ENCODE measurements at places on chromosomes 5 and 9.
A peak's percentile ranks its signal among the peaks of the same experiment; 100 is the strongest.

- no peak for DNase-seq
Observed at GRCh38 chr9:132026932-132027585, 52.6 kb downstream of the MED27 start.

- no peak for DNase-seq
Observed at GRCh38 chr9:27632254-27632653, 59.0 kb upstream of the C9orf72 start.

- no peak for DNase-seq
Observed at GRCh38 chr5:1324301-1324700, 20.6 kb downstream of the CLPTM1L start.

DNA sequence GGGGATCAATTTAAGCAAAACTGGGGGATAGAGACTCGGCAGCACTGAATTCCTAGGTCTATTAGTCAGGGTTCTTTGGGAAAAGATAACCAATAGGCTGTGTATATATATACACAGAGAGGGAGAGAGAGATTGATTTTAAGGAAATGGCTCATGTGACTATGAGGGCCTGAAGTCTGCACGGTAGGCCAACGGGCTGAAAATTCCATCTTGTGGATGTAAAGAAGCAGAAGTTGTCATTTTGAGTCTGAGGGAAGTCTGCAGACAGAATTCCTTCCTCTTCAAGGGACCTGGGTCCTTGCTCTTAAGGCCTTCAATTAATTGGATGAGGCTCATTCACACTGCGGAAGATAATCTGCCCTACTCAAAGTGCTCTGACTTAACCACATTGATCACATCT, 60.1 kb upstream of the ZNF622 start:
- no peak for DNase-seq

DNA sequence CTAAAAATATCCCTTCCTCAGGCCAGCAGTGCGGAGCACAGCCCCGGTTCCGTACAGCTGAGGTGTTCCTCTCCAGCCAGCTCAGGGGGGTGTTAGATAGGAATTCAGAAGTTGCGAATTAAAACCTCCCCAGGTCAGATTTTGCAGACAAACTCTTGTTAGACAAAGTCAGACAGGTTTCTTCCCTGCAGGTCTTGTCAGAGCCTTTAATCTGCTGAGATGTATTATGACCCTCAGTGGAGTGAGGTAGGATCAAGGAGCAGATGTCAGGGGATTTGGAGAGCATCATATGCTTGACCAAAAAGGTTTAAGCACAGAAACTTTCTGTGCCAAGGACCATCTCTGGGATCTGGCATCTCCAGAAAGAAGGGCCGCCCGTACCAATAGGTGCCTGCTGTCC, 60.1 kb downstream of the NTNG2 start:
- no peak for DNase-seq

DNA sequence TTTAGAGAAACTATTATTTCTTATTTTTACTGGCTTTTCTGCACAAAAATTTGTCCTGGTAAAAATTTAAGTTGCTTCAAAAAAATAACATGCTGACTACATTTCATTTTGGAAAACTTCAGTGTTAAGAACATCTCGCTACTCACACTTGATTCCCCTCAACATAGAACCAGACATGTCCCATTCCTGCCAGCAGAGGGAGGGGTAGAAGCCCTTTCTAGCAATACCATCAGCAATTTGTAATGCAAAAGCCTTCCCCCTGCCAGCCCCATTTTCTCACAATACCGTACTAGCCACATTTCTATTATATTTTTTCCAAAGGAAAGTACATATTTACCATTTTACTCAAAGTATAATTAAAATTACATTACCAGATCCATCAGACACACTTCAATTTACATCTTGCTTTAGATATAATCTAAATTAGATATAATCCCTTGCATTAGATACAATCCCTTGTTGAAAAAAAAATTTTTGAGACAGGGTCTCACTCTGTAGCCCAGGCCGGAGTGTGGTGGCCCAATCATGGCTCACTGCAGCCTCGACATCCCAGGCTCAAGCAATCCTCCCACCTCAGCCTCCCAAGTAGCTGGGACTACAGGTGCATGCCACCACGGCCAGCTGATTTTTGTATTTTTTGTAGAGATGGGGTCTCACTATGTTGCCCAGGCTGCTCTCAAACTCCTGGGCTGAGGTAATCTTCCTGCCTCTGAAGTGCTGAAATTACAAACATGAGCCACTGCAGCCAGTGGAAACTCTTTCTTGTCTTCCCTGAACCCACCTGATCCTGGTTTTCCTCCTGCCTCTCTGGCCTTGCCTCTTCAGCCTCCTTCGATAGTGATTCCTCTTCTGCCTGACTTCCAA, 39.6 kb upstream of the IDNK start:
- DNase-seq, result peak; percentile 33

DNA sequence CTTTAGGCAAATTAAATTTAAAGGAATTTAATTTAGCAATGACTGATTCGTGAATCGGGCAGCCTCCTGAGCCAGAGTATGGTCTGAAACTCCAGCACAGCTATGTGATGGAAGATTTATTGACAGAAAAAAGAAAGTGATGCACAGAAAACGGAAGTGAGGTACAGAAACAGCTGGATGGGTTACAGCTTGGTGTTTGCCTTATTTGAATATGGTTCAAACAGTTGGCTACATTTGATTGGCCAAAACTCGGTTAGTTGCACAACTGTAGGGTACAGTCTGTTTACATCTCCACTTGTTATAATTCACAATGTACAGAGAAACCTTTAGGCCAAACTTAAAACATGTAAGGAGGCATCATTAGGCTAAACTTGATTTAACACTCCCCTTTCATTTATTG, 1716.1 kb upstream of the C9orf72 start:
- no peak for DNase-seq

DNA sequence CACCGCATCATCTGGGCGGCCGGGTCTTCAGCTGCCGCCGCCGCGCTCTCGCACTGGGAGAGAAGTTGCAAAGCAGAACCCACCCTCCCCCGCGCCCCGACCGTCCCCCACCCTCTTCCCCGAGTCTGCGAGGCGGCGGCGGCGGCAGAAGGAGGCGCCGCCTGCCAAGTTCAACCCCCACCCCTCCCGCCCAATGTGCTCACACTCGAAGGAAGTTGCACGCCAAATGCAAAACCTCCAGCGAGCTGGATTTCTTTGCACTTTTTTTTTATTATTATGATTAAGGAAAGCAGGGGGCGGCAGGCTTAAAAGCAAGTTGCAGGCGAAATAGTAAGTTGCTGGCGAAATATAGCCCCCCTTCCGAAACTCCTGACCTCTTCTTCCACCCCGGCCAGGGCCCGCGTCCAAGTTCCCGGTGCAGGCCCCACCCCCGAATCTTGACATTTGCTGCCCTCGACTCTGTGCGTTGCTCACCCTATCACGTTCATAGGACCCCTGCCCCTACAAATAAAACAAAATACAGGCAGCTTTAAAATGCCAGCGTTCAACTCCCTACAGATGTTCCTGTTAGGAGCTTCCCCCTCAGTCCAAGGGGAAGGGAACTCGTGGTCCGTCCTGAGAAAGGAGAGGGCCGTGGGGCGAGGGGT, 1.1 kb upstream of the NR3C1 start:
- DNase-seq, result peak; percentile 76

DNA sequence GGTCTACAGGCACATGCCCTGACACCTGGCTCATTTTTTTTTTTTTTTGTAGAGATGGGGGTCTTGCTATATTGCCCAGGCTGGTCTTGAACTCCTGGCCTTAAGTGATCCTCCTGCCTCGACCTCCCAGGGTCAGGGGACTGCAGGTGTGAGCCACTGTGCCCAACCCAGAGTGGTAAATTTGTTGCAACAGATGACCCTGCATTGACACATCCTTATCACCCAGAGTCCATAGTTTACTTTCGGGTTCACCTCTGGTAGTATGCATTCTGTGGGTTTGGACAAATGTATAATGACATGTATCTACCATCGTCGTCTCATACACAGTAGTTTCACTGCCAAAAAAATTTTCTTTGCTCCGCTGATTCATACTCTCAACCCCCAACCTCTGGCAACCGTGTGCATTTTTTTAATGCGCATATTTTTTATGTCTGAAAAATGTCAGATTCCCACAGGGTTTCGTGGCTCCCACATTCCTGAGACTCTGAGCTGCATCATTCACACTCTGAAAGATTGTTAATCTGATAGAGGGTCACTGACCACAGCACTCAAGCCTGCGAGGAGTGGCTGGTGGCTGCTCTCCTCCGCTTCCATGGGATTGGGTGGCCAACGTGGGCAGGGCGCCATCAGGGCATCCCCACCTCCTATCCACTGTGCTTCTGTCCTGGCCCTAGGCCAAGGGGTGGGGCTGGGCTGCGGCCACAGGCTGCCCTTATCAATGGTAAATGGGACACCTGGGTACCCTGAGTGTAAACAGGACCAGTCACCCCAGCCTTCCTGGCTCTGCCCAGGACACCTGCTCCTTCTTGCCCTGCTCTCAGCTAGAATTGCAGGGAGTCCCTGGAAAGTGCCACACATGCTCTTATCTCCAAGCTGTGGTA, 9.6 kb downstream of the NDST1 start:
- no peak for DNase-seq

GRCh38 chr9:20042128-20042711, 253.4 kb upstream of the SLC24A2 start:
- peak; percentile 4 for DNase-seq
